ENCODE measurements at places on chromosomes 6 and 20.

DNA sequence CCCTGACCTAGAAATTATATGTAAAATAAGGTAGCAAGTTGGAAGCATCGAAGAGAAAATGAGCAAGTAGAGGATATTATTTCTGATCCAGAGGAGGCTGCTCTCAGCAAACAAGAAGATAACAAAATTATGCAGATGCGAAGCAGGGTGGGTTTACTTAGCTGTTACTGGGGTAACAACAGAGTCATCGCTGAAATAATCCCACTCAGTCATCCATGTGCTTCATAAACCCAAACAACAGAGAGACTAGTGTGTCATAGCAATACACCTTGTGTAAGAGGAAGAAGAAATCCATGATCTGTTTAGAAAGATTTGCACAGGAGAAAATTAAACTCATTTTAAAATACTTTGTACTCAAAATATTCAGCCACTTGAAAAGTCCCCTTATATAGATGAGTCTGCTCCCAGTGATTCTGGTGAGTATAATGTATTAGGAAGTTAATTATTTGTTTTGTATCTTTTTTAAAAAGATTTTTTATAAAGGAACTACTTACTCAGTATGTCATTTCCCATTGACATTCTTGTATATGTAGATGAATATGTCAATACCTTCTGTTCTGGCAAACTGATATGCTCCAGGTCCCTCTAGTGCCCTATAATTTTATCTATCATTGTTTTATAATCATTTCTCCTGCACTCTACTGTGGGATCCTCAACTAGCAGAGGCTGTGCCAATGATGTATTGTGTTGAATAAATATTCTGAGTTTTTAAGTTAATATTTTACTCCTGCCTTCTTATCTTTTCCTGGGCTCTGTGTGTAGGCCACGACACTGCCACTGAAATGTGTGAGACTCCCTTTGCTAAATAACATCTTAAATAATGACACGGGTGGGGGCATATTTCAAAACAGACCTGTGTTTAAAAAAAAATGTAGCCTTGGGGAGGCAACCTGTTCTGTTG, 8.6 kb upstream of the HIVEP2 start:
- no peak for DNase-seq

DNA sequence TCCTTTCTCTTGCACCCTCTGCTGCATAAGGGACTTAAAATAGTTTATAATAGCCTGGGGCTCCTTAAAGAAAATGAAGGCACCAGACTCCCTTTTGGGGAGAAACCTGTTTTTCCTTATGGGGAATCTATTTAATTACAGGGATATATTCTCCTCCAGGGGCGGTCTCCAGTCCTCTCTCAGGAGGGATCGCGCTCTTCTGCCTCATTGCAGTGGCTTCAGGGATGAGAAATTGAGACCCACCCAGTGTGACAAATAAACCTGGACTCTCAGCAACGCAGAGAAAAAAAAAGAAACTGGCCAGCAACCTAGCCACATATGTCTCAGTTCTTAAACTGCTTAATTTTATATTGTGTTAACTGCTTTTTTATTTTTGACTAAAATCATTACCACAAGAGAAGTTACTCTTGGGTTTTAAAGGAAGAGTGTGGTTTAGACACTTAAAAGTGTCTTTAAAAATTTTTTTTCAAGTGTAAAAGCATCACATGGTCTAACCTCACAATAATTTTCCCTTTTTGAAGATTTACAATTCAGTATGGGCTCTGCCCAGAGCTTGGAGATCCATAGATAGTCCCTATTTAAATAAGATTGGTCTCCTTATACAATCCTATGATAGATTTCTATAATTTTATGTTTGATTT, 11.7 kb upstream of the GOPC start:
- DNase-seq: peak; percentile 68

GRCh38 chr20:55693641-55694040, 311.7 kb downstream of the CBLN4 start:
- no peak for DNase-seq

GRCh38 chr6:135084001-135084915, 29.6 kb upstream of the HBS1L start:
- DNase-seq: no peak

GRCh38 chr20:16476032-16476431, 97.2 kb downstream of the KIF16B start:
- DNase-seq: peak; percentile 24

DNA sequence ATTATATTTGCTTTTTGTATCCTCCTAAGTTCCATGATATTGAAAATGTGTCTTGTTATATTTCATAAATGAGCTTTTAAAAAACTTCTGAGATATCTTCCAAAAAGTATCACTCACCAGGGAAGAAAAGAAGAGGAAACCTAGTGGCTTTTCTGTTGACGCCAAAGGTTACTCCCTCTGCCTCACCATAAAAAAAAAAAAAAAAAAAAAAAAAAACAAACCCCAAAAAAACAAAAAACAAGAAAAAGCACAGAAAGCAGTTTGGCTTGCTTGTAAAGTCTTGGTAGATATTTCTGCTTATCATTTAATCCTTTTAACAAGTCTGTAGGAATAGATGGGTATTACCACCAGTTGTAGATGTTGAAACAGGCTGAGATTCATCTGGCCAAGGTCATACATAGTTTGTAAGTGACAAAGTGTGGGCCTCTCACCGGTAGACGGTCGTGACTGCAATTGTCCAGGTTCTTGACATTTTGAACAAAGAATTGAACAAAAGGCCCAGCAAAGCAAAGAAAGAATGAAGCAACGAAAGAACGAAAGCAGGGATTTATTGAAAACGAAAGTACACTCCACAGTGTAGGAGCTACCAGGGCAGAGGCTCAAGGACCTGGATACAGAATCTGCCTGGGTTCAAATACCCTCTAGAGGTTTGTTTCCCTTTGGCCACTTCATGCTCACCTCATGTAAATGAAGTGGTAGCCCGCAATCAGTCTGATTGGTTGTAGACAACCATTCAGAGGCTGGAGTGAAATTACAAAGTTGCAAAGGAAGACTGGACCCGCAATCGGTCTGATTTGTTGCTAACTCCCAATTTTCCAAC, 11.6 kb upstream of the ELOVL5 start:
- DNase-seq: peak; percentile 70

DNA sequence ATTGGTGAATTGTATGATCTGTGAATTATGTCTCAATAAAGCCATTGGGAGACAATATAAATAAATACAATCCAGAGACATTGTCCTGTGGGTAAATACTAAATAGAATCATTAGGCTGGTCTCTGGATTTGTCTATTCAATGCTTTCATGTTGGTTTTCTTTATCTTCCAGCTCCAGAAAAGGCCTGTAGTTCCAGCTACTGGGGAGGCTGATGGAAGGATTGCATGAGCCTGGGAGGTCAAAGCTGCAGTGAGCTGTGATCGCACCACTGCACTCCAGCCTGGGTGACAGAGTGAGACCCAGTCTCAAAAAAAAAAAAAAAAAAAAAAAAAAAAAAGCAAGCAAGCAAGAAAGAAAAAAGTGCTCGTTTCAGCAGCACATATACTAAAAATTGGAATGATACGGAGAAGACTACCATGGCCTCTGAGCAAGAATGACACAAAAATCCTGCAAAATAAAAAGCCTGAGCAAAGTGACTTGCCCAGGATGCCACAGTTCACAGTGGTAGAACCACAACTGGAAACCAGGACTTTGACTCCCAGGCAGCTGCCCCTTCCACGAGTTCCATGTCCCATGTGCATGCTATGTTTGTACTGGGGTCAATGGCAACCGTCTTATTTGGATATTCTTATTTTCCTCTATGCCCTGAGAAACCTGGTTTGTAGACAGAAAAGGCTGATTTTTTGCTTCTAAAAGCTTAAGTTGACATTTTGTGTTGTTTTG, 33.6 kb upstream of the GMPR start:
- no peak for DNase-seq

DNA sequence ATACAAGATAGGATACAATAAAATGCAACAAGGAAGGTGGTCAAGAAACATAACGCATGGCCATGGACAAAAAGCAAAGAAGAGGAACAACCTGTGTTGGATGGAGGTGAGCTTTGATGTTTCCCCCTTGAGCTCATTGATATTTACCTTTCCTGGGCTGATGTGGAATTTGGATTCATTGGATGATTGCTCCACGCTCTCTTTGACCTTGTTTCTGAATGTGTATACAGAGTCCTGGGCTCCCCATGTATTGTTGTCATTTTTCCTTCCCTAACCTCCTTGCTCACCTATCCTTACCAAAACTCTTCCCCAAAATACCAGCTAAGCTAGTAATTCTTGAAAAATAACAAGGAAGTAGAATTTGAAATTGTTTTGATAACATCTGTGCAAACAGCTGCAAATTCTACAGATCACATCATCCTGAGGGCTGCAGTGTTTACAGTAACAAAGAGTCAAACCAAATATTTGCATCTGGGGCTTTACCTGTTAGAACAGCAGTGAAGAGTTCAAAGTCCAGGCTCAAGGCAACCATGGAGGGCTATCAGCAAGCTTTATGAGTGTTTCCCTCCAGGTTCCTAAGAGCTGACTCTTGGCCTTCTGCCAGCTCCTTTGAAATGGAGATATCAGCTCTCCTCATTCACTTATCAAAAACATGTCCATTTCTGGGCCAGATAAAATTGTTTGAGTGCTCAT, 214.3 kb upstream of the MARCKS start:
- no peak for DNase-seq

GRCh38 chr6:183668-184067, 108.6 kb upstream of the DUSP22 start:
- DNase-seq: no peak

DNA sequence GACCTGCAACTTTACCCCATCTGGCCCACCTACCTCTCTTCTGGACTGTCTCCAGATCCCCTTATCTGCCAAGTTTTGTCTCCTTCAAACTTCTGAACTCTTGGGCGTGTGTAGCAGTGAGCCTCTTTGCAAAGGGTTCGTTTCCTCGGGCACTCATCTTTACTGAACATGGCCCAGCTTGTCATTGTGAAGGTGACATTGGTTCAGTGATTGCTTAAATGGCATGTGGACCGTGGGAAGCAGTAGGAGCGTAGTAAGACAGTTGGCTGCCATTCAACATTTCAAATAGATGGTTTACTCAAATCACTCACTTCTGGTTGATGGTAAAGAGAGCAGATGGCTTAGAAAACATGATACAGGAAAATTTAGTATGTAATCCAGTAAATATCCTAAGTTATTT, 34.8 kb upstream of the KIF25 start:
- no peak for DNase-seq

GRCh38 chr20:37273988-37274387, 12.4 kb upstream of the GHRH start:
- DNase-seq: no peak

DNA sequence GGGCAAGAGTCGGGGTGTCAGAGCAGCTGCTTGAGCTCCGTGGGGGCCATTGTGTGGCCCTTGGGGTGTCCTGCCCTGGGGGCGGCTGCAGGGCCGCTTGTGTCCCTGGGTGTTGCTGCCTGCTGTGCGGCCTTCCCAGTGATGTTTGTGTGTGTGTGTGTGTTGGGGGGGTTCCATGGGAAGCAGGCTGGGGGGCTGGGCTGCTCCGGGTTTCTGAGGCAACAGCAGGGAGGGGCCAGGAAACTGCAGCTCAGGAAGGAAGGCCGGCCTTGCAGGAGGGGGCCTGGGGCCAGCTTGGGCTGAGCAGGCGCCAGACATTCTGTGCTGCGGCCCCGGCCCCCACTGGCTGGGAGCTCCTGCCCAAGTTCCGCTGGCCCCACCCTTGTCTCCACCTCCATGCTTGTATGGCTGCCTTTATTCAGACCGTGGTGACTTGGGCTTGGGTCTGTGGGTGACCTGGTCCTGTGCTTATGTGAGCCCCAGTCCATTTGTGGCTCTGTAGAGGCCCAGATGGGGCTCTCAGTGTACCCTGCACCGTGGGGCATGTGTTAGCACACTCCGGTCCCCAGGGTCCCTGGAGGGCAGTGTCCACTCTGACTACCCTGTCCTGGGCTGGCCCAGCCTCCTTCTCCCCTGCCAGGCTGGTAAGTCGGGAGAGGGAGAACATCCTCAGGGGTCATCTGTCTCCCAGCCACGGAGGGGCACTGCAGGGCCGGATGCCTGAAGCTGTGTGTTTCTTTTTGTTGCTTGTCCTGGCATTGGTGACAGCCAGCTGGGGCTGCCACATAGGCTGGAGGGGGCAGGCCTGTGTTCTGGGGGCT, 4.6 kb upstream of the SOX18 start:
- DNase-seq: peak; percentile 97

DNA sequence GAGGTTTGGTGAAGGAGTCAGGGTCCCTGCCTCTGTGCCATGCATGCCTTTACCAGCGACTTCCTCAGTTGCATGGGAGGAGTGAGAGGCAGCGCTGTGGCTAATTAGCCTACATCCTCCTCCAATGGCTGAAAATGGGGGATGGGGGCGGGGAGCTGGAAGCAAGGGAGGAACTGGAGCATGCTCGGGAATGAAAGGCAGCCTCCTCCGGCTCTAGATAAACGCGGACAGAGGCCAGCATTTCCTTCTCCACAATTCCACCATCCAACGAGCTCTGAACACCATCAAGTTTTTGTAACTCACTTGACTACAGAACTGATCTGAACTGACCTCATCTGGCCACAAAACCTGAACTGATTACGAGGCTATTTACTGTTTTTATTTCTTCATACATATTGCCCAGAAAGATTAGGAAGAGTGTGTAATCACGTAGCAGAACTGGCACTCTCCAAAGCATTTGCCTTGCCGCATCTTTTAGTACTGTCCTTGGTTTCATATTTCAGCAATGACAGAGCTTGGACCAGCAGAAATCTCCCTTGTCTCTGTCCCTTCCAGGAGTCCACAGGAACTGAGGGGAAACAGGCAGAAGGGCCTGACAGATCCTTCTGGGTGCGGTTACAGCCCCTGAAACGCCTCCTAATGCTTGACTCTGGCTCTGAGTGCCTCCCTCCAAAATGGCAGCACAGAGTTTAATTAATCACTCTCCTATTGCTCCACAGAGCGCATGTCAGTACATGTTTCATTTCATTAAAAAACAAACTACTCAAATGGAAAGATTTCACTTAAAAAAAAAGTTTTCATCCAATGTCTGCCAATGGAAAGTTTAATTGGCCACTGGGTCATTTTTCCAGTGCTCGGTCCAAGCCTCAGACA, 58.2 kb upstream of the TRAF3IP2 start:
- DNase-seq: no peak

DNA sequence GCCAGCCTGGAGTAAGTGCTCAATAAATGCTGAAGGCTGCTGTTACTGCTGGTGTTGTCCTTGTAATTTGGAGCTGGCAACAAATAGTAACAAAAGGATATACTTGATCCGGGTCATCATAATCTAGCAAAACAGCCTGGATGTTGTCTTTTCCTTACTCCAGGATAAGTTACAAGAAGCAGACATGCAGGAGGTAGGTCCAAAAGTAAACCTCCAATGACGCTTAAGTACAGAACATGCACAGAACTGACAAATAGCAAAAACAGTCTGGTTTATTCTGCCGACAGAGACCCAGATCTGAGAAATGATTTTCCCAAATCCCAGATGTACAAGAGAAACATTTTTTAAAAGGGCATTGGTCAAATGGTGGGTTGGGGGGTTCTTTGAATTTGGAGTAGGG, 93.0 kb upstream of the KCNK16 start:
- DNase-seq: no peak

GRCh38 chr6:35035481-35036030, 105.6 kb downstream of the TCP11 start:
- no peak for DNase-seq

Measured in SJSA1 (cell line).